ENCODE measurements at places on chromosomes 2 and 18. TPM values are rescaled to one million over a fixed set of nuclear protein-coding genes. Genes with fewer than 3 reads are reported as not detected.

GRCh38 chr2:43133708-43134570 lies 92.5 kb downstream of the ZFP36L2 start:
- no peak for DNase-seq

- DNase-seq, result no peak
Observed at GRCh38 chr2:176818617-176819016, 394.0 kb upstream of the HNRNPA3 start.

Gene ZEB2
- polyA plus RNA-seq, result 53.1 TPM

DNA sequence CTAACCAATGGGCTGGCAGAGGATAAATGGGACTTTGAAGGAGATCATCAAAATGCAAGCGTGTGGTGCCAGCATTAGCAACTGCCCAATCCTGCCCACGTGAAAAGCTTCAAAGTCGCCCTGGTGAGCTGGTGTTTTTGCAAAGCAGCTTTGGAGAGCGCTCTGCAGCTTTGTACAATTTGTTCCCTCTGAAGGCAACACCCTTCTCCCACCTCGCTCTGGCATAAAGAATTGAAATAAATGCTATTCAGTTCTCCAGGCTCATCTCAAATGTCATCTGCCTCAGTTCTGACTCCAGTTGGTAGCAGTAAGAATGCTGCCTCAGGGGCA lies 3.5 kb downstream of the COPS9 start:
- no peak for DNase-seq

DNA sequence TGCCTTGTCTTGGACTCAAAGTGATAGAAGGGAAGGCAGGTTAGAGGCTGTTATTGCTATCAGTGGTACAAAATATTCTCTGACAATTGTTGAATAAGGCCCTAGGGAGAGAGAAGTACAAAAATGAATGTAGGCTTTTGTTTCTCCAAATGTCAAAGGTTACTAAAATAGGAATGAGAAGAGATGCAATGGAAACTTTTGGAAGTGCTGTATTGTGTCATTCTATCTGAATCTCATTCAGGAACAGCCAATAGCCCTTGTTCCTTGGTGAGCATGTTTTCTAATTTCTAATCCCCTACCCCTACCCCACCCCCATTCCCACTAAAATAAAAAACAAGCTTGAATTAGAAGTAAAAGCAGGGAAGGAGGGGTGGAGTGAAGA lies 166.4 kb downstream of the GPD2 start:
- no peak for DNase-seq

Gene CPS1
- polyA plus RNA-seq, result 21.9 TPM

DNA sequence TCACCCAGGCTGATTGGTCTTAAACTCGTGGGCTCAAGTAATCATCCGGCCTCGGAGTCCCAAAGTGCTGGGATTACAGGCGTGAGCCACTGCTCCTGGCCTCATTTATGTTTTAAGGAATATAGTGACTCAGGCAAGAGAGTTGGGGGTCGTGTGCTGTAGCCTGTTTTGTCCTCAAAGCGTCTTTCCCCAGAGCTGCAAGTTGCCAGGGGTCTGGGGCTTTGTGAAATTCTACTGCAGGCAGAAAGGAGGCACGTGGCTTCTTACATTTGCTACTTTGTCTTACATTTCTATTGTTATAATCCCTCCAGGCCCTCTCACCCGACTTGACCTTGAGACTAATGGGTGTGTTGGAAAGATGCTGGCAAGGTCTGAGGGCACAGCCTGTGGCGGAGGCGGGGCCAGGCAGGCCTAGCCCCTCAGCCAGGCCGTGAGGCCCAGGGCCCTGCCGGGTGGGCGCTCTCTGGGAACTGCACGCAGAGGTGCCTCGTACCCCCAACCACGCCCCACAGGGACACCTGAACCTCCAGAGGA lies 85.8 kb upstream of the NDUFV2 start:
- DNase-seq, result no peak

DNA sequence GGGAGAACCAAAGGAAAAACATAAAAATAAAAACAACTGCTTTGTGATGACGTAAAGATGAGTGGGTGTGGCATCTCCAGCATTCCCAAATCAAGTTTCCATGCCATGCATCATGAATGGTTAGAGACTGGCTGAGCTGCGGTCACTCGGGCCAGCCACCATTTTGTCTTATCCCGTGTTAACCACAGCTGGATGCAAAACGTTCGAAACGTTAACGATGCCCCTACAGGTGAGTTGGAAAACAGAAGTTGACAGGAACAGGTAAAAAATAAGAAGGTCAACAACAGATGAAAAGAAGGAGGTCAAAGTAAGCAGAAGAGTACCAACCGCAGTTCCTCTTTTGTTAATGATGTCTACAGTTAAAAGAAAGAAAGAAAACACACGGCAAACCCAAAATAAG lies 411.1 kb downstream of the NRXN1 start:
- no peak for DNase-seq

Gene TTN
- not detected for polyA plus RNA-seq
